ENCODE measurements at places on chromosomes 4 and X. TPM values are rescaled to one million over a fixed set of nuclear protein-coding genes. Genes with fewer than 3 reads are reported as not detected.

STPG2 gene
- total RNA-seq: not detected

GRPR gene
- total RNA-seq: not detected

DSPP gene
- total RNA-seq: not detected

WNK3 gene
- total RNA-seq: 0.83 TPM

CYLC1 gene
- total RNA-seq: not detected

TLR10 gene
- 37.1 TPM for total RNA-seq

DNA sequence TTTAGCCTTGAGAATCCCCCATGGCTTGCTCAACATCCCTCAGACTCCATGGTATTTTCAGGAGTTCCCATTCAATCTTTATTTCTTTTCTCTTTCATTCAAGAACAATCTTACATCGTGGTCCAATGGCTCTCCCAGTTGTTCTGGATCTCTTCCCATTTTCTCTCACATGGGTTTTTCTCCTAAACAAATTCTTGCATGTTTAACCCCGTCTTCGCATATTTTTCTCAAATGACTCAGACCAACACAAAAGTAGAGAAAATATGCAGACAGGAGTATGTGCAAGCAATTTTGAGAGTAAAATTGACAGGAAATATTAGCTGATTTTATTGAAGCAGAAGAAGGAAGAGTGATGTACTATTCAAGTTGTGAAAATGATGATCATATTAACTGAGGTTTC is 396.4 kb upstream of the TRAM1L1 start:
- DNase-seq: no peak
- no peaks in the 10 kb centered on the region for H3K27me3 ChIP-seq
- H3K36me3 ChIP-seq: no peaks in the 10 kb centered on the region
- H3K4me3 ChIP-seq: no peak overlapping the region

DNA sequence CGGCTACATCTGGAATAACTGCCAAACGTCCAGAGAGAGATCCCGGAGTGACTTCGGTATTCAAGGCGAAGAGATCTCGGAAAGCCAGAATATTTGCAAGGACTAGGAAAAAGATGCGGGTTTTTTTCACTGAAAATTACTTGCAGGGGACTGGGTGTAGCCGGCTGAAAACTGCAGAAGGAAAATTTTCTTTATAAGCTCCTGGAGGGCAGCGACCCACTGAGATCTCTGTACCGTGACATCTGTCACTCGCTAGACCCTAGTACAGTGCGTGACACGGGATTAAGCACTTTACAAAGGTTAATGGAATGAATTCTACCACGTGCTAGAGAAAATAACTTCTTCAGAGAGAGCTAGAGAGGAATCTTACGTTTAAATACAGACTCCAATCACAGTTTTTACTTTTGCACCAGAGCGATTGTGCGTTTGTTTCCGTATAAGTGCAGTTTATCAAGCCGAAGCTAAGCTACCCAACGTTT is 1.1 kb upstream of the LCORL start:
- peaks cover 3% of the 10 kb centered on the region for H3K4me1 ChIP-seq
- no peak for DNase-seq
- peak overlapping the region; percentile 98 for H3K27ac ChIP-seq
- H3K36me3 ChIP-seq: no peaks in the 10 kb centered on the region

DNA sequence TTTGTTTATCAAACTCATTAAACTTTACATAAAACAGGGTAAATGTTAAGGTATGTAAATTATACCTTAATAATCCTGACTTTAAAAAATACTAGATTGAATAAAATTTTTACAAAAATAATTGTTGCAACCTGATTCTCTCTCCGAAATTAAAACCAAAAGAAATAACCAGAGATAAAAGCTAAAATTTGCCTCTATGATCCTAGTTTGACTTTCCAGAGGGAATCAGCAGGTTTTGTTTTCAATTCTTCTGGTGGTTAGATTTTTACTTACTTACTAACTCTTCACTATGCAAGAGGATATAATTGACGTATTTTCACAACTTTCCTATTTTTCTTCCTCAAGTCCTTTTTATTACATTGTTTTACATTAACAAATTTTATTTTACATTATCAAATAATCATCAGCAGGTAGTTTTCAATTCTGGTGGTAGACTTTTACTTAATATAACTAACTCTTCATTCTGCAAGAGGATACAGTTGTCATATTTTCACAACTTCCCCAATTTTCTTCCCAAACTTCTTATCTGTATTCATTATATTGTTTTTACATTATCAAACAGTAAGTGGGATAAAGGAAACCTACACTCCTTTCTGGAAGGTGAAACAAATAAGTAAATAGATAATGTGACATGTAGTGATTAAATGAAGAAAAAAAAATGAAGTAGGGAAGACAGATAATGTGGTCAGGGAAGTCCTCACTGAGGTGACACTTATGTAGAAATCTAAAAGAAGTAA is 52.2 kb downstream of the TBCK start:
- H3K4me1 ChIP-seq: no peaks in the 10 kb centered on the region
- H3K27me3 ChIP-seq: no peaks in the 10 kb centered on the region
- H3K4me3 ChIP-seq: no peak overlapping the region
- no peaks in the 10 kb centered on the region for H3K36me3 ChIP-seq
- DNase-seq: no peak

DNA sequence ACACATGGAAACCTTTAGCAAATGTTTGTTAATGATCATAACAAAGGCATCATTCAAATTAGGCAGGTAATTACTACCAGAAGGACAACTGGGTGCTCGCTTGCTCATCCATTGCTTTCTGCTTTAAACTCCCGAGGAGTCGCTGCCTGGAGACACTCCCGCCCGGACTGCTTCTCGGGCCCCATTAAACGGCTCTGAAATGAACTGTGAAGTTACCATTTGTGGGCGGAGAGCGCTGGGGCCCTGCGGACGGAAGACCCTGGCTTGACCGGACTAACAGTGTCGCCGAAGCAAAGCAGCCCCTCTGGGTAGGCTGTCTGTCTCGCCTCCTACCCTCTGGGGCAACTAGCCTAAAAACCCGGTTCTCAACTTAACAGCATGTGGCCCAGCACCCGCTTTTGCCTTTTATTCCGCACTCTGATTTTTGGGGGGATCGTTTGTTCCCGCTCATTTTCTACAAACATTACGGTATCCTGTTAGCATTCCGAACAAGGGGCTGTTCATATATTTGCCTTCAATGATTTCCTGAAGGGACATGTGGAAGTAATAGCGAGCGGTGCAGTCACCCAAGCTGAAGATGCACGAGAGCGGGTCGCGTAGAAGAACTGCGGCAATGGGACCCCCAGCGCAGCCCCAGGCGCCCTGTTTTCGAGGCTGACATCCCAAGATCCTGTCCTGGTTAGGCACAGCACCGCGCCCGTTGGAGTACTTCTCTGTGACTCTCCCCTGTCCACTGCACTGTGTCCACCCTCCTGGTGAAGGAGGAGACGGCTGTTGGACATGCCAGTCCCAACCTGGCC is 1.6 kb upstream of the PDGFRA start:
- peak overlapping the region; percentile 27 for H3K4me3 ChIP-seq
- DNase-seq: no peak
- H3K36me3 ChIP-seq: no peaks in the 10 kb centered on the region
- H3K27ac ChIP-seq: peak overlapping the region; percentile 75

DNA sequence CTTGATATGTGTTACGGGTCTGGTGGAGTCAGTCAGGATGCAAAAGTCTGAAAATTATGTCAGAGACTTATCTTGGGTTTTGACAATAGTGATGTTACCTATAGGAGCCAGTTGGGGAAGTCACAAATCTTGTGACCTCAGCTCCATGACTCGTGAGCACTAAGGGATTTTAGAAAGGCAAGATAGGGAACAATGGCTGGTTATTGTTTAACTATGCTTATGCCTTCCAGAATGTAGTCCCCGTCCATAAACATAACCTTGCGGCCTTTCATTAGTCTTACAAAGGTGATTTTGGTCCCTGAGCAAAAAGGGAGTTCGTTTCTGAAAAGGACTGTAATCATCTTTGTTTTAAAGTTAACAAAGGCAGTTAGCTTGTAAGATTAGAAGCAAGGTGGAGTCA is 23.9 kb upstream of the GATB start:
- no peak overlapping the region for H3K4me3 ChIP-seq
- no peak for DNase-seq
- no peaks in the 10 kb centered on the region for H3K27me3 ChIP-seq
- H3K27ac ChIP-seq: no peak overlapping the region
- H3K36me3 ChIP-seq: no peaks in the 10 kb centered on the region
- H3K4me1 ChIP-seq: no peaks in the 10 kb centered on the region

GRCh38 chr4:167775375-167775774 is 317.0 kb upstream of the ANXA10 start:
- H3K27ac ChIP-seq: no peak overlapping the region
- no peaks in the 10 kb centered on the region for H3K36me3 ChIP-seq
- H3K27me3 ChIP-seq: no peaks in the 10 kb centered on the region
- DNase-seq: no peak

DNA sequence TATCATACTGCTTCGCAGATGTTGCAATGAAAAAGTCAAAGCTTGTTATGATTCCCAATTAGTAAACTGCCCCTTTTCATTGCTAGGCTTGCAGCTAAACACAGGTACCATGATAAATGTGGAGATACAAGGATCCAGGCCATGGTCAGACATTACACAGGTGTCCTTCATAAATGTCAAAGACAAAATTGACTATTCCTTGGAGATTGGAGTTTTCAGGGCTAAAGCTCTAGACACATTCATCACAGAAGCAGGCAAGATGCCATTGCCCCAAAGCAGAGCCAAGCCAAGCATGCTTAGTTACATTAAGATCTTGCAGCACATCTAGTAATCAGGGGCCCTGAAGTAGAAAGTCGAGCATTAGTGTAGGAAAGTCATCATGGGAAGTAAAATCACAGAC is 111.3 kb upstream of the INTU start:
- H3K4me3 ChIP-seq: no peak overlapping the region
- DNase-seq: no peak
- H3K27me3 ChIP-seq: no peaks in the 10 kb centered on the region
- H3K27ac ChIP-seq: no peak overlapping the region
- H3K4me1 ChIP-seq: no peaks in the 10 kb centered on the region
- H3K36me3 ChIP-seq: no peaks in the 10 kb centered on the region

- no peaks in the 10 kb centered on the region for H3K27me3 ChIP-seq
- no peak overlapping the region for H3K27ac ChIP-seq
- H3K4me3 ChIP-seq: no peak overlapping the region
- no peaks in the 10 kb centered on the region for H3K4me1 ChIP-seq
Measured at GRCh38 chrX:63327788-63328187, 23.3 kb downstream of the SPIN4 start.

- H3K4me1 ChIP-seq: no peaks in the 10 kb centered on the region
- H3K36me3 ChIP-seq: no peaks in the 10 kb centered on the region
- H3K27ac ChIP-seq: no peak overlapping the region
- no peak overlapping the region for H3K4me3 ChIP-seq
- no peak for DNase-seq
Measured at GRCh38 chrX:55169782-55170181, 50.4 kb upstream of the PAGE5 start.

DNA sequence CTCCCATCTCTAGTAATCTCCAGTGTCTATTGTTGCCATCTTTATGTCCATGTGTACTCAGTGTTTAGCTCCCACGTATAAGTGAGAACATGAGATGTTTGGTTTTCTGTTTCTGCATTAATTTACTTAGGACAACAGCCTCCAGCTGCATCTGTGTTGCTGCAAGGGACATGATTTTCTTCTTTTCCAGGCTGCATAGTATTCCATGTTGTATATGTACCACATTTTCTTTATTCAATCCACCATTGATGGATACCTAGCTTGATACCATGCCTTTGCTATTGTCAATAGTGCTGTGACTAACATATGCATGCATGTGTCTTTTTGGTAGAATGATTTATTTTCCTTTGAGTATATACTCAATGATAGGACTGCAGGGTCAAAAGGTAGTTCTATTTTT is 18.6 kb upstream of the ANKRD17 start:
- no peak overlapping the region for H3K4me3 ChIP-seq
- H3K27ac ChIP-seq: no peak overlapping the region
- no peaks in the 10 kb centered on the region for H3K4me1 ChIP-seq
- no peaks in the 10 kb centered on the region for H3K27me3 ChIP-seq

- no peaks in the 10 kb centered on the region for H3K4me1 ChIP-seq
- no peak overlapping the region for H3K27ac ChIP-seq
- H3K27me3 ChIP-seq: no peaks in the 10 kb centered on the region
- H3K4me3 ChIP-seq: no peak overlapping the region
Measured at GRCh38 chr4:61152433-61152832, 47.7 kb upstream of the ADGRL3 start.

DNA sequence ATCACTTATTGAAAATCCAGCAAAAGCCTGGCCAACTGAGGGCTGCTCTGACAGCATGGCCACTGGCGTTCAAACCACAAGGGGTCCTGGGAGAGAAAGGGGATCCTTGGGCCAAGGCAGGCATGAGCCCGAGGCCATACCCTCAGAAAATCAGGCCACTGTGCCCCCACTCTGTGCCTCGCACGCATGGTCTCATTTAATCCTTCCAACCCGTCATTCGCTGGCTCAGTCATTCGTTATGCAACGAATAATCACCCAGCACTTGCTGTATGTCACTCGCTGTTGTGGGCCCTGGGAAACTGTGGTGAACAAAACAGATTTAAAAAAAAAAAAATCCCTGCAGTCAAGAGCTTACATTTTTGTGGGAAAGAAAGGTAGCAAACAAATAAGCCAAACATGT is 112.7 kb downstream of the BCOR start:
- H3K27me3 ChIP-seq: no peaks in the 10 kb centered on the region
- DNase-seq: no peak
- H3K4me3 ChIP-seq: no peak overlapping the region

DNA sequence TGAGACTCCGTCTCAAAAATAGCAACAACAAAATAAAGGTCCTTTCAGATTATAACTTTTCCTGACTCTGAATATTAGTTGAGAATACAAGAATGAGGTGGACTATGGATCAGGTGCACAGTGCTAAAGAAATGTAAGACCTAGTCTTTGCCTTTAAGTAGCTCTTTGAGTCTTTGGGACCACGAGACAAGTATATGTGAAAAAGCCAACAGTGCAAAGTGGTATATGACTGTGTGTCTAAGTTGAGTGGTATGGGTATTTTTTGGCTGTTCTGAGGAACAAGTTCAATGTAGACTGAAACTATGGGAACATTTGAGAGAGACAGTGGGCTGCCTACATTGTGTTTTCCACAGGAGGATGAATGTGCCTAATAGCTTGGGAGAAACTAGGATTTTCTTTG is 2.8 kb downstream of the GAB1 start:
- H3K4me1 ChIP-seq: no peaks in the 10 kb centered on the region
- no peaks in the 10 kb centered on the region for H3K27me3 ChIP-seq
- no peak overlapping the region for H3K27ac ChIP-seq
- H3K4me3 ChIP-seq: no peak overlapping the region
- no peak for DNase-seq

Data from Peyer's patch (tissue), 4 donors.